Activated CD4-positive, alpha-beta T cell treated with anti-CD3 and anti-CD28 coated beads, Interleukin-2, Interleukin-4, amounts not matched to agents 100 ng/mL and 50 ng/mL, durations not matched to agents 16 hours and 8 hours (primary cell): ENCODE measurements at places on chromosomes 3 and 15.

DNA sequence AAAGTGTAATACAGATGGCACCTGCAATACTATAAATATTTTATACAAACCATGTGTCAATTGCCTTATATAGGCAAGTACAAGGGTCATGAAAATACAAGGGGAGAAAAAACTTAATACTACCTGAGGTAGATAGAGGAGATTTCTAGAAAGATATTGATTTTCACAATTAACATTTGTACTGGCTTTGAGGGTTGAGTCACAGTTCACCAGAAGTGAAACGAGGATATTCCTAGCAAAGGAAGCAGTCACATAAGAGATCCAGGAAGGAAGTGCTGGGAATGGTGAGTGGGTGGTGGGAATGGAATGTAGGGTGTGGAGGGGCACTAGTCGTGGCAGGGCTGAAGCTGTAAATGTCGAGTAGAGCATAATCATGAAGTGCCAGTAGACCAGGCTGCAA is 108.7 kb downstream of the P2RY1 start:
- DNase-seq: no peak

GRCh38 chr3:147630921-147631415 is 221.8 kb downstream of the ZIC1 start:
- no peak for DNase-seq

DNA sequence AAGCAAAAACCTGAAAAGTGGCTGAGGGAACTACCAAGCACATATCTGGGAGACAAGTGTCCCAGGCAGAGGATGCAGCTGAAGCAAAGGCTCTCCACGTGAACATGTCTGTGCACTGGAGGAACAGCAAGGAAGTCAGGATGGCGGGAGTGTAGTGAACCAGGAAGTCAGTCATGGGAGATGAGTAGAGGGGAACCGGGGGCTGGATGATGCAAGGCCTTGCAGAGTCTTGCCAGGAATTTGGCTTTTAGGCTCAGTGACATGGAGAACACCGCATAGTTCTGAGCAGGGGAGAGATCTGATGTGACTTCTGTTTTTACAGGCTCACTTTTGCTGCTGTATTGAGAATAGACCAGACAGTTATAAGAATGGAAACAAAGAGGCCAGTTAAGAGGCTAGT is 19.0 kb downstream of the C2CD4A start:
- DNase-seq: no peak

- DNase-seq: no peak
These were observed 23.5 kb upstream of the LRTM1 start for GRCh38 chr3:54951405-54951804.

- DNase-seq: no peak
These were observed 109.5 kb upstream of the ABHD17C start for GRCh38 chr15:80585544-80586018.

GRCh38 chr3:160473221-160473620 is 23.6 kb upstream of the TRIM59 start:
- DNase-seq: no peak

DNA sequence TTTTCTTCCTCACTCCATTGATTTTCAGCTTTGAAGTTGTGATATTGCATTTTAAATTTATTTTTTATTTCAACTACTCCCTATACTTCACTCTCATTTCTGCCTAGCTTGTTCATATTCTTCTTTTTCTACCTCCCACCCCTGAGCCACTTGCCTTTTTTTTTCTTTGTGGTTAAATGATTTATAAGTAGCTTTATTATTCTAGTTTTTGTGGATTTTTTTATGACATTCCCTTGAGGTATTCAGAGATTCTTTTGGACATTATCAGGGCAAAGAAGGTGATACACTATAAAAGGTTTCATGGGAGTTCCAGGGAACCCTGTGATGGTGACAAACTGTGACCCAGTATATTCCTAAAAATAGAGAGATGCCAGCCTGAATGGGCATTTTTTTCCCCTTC is 3.3 kb downstream of the C15orf61 start:
- no peak for DNase-seq
